ENCODE measurements at places on chromosomes 16 and 17. TPM values are rescaled to one million over a fixed set of nuclear protein-coding genes. Genes with fewer than 3 reads are reported as not detected.
A peak's percentile ranks its signal among the peaks of the same experiment; 100 is the strongest.

The TMEM256 gene
- total RNA-seq = 52.9 TPM

The LCAT gene
- total RNA-seq = 23.6 TPM

The AHSP gene
- total RNA-seq = not detected

- H3K36me3 ChIP-seq = no peaks in the 10 kb centered on the region
- H3K4me1 ChIP-seq = peaks cover 15% of the 10 kb centered on the region
- peaks cover 17% of the 10 kb centered on the region for H3K27me3 ChIP-seq
- H3K27ac ChIP-seq = no peak overlapping the region
- no peak overlapping the region for H3K4me3 ChIP-seq
Observed at GRCh38 chr17:44772308-44773045, 13.7 kb downstream of the ADAM11 start.

- no peaks in the 10 kb centered on the region for H3K4me1 ChIP-seq
- H3K4me3 ChIP-seq = no peak overlapping the region
- H3K27ac ChIP-seq = no peak overlapping the region
- peaks cover 2% of the 10 kb centered on the region for H3K27me3 ChIP-seq
- no peaks in the 10 kb centered on the region for H3K36me3 ChIP-seq
- no peak for DNase-seq
Observed at GRCh38 chr17:45995627-45996270, 3.3 kb upstream of the STH start.

GRCh38 chr16:75317101-75317522 lies 65.7 kb upstream of the BCAR1 start:
- H3K4me1 ChIP-seq = peaks cover 22% of the 10 kb centered on the region
- H3K4me3 ChIP-seq = no peak overlapping the region
- H3K36me3 ChIP-seq = peaks cover 31% of the 10 kb centered on the region
- DNase-seq = no peak
- H3K27me3 ChIP-seq = peaks cover 23% of the 10 kb centered on the region

DNA sequence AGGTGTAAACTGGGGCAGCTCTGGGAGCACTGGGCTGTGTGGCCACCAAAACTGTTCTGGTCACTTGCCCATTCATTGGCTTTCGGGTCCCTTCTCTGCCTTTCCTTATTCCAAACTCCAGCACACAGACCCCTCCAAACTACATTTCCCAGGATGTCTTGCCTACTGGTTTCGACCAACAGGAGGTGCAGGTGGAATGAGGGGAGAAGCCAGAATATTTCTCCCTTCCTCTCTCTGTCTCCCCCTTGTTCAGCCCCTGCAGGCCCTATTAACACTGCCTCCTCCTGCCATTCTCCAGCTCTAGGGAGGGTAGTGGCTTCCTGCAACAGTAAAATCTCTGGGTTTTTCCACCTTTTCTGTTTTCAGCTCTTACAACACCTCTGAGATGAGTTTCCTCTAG lies 13.2 kb upstream of the NAGPA start:
- H3K27me3 ChIP-seq = peaks cover 12% of the 10 kb centered on the region
- no peaks in the 10 kb centered on the region for H3K4me1 ChIP-seq
- H3K36me3 ChIP-seq = no peaks in the 10 kb centered on the region

DNA sequence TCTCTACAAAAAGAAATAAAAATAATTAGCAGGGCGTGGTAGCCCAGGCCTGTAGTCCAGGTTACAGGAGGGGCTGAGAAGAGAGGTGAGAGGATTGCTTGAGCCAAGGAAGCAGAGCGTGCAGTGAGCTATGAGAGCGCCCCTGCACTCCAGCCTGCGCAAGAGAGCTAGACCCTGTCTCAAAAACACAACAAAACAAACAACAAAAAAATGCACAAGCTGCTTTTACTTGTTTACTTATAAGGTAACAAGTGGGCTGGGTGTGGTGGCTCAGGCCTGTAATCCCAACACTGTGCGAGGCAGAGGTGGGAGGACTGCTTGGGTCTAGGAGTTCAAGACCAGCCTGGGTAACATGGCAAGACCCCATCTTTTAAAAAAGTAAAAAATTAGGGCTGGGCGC lies 1.7 kb downstream of the CYTH1 start:
- no peaks in the 10 kb centered on the region for H3K27me3 ChIP-seq
- peaks cover 6% of the 10 kb centered on the region for H3K36me3 ChIP-seq
- peak; percentile 45 for DNase-seq

- H3K4me1 ChIP-seq = peaks cover 3% of the 10 kb centered on the region
- no peak for DNase-seq
- peaks cover 17% of the 10 kb centered on the region for H3K36me3 ChIP-seq
Observed at GRCh38 chr16:30741461-30741914, 6.7 kb upstream of the PHKG2 start.
